Natural killer cell treated with Interleukin-12 subunit alpha and Interleukin-12 subunit beta and Interleukin-15 and Interleukin-18, amount 100 ng/mL, for 72 hours (primary cell): ENCODE measurements at places on chromosomes 3 and 15. TPM values are rescaled to one million over a fixed set of nuclear protein-coding genes. Genes with fewer than 3 reads are reported as not detected.

- H3K4me3 ChIP-seq: no peak overlapping the region
- H3K36me3 ChIP-seq: peaks cover 4% of the 10 kb centered on the region
- no peak for DNase-seq
- H3K27ac ChIP-seq: peak overlapping the region; percentile 9
Observed at GRCh38 chr3:9416139-9416780, 18.8 kb downstream of the SETD5 start.

DNA sequence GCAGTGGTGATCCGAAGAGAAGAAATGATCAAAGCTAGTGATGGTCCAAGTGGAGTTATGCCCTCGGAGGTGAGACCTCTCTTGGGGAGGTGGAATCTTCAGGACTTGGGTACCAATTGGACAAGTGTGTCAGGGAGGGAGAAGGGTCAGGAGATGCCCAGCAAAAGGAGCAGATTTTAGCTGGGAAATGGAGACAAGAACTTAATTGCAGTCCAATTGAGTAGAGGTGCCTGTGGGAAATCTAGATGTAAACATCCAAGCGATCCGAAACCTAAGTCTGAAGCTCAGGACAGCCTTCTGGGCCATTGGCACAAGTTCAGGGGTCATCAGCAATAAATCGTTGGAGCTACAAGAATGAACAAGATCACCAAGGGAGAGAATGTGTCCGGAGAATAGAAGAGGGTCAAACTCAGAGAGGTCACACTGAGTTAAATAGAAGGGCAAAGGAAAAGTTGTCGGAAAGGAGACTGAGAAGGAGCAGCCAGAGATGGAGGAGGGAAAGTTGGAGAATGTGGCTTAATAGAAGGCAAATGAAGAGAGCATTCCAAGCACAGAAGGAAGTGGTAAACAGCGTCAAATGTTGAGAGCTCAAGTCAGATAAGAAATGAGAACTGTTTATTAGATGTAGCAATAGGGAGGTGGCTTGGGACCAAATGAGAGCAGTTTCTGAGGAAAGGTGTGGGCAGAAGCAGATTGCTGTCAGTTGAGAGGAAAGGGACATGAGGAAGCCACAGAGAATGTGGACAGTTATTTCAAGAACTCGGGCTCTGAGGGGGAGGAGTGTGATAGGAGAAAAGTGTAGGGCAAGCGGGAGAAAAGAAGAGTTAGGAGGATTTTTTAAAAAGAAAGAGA is 64.2 kb upstream of the FNDC3B start:
- no peak overlapping the region for H3K4me3 ChIP-seq
- no peak for DNase-seq
- H3K27ac ChIP-seq: no peak overlapping the region
- no peaks in the 10 kb centered on the region for H3K27me3 ChIP-seq
- peaks cover 25% of the 10 kb centered on the region for H3K4me1 ChIP-seq
- H3K36me3 ChIP-seq: no peaks in the 10 kb centered on the region

DNA sequence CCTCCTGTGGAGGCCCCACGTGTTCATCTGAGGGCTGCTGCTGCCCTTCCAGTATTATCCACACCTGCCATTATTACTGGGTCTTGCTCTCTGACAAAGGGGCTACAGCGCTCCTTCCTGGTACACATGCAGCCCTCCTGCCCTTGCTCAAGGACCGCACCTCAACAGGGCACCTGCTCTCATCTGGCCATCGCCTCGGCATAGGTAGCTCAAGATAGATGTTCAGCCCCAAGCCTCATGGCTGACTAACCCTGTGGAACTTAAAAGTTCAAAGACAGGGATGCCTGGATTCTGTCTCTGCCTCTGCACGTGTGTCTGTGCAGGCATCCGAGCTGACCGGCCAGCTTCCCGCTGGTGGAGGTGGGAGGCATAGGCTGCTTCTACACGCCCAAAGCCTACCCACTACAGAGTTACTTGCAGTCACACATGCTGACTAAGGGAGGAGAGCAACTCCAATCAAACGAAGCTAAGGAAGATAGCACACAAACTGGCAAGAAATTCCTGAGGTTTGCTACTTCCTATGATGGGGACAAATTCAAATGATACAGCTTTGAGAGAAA is 152.5 kb upstream of the ATP10A start:
- no peaks in the 10 kb centered on the region for H3K4me1 ChIP-seq
- H3K4me3 ChIP-seq: no peak overlapping the region
- peaks cover 17% of the 10 kb centered on the region for H3K27me3 ChIP-seq
- no peak for DNase-seq
- no peaks in the 10 kb centered on the region for H3K36me3 ChIP-seq

DNA sequence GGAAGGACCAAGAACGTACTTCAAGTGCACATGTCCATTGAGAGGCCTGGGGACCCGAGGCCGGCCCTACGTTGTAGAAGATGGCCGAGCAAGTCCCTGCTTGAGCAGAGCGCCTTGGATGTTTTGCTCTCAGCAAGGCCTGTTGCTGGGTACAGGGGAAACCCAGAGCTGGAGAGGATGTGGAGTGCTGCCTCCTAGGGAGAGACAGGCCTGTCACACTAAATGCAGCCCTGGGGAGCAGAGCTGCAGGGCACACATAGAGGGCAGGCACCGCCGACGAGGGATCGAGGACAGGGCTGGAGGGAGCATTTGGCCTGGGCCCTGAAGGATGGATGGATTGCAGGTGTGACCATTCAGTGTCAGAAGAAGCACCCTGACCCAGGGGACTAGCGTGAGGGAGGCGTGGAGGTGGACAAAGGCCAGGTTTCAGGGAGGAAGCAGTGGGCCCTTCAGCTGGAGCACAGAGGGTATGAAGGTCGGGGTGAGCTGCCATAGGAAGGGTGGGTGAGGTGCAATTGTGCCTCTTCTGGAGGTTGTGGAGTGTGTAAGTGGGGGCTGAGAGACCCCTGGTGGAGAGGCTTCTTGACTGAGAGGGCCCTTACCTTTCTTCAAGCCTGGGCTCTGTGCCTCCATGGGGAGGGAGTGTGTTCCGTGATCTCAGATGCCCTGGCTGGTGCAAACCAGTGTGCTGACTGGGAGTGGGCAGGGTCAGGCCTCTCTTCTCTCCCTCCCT is 142.4 kb downstream of the CHDH start:
- H3K27me3 ChIP-seq: peaks cover 4% of the 10 kb centered on the region
- H3K4me3 ChIP-seq: no peak overlapping the region
- H3K27ac ChIP-seq: no peak overlapping the region
- DNase-seq: no peak

WDR73 gene
- total RNA-seq: 19.7 TPM

- no peaks in the 10 kb centered on the region for H3K4me1 ChIP-seq
- H3K27me3 ChIP-seq: peaks cover 8% of the 10 kb centered on the region
- H3K36me3 ChIP-seq: no peaks in the 10 kb centered on the region
- no peak overlapping the region for H3K27ac ChIP-seq
Observed at GRCh38 chr3:66740260-66740659, 239.4 kb upstream of the LRIG1 start.

ADCY5 gene
- total RNA-seq: not detected

ETV5 gene
- 113 TPM for total RNA-seq

- no peaks in the 10 kb centered on the region for H3K4me1 ChIP-seq
- no peaks in the 10 kb centered on the region for H3K27me3 ChIP-seq
- no peak overlapping the region for H3K4me3 ChIP-seq
- no peaks in the 10 kb centered on the region for H3K36me3 ChIP-seq
- DNase-seq: no peak
Observed at GRCh38 chr3:39843440-39843839, 34.0 kb downstream of the MYRIP start.

DNA sequence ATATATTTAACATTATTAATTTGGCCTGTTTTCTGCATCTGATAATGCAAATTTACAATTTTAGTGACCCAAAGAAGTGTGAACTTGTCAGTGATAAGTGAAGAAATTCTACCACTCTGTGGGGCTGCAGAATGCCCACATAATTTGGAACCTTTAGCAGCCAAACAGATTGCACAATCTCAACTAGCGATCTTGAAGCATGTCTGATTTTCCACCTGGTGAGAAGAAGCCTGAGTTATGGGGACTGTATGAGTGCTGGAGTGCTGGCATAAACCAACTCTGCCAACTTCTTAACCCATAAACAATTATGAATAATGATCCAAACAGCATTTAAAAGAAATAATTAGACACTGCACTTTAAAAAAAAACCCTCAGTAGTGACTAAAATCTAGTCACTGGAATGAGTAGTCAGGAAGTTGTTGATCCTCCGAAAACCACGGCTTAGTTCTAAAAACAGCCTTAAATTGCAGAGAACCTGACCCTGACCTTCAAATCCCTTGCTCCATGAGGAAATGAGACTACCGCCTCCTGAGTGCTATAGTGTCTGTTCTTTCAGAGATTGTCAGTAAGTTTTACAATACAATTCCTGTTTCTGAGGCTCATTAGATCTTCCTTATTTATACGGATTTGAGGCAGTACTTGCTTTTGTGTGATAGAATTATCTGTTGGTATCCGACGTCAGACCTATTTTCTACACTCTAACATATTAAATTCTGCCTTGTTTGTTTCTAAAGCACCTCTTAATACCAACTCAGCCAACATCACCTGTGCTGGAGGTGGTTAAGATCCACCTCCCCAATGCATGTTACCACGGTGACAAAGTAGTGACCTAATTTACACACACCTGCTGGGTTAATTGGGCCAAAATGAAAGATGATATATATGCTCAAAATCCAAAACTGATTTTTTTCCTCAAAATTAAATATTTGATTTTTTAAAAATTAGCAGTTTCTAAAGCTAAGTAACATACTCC is 267.7 kb downstream of the ZBTB20 start:
- H3K27me3 ChIP-seq: no peaks in the 10 kb centered on the region
- DNase-seq: no peak
- peak overlapping the region; percentile 45 for H3K27ac ChIP-seq

- H3K4me3 ChIP-seq: no peak overlapping the region
- H3K27me3 ChIP-seq: no peaks in the 10 kb centered on the region
- no peaks in the 10 kb centered on the region for H3K4me1 ChIP-seq
- no peaks in the 10 kb centered on the region for H3K36me3 ChIP-seq
Observed at GRCh38 chr15:69288531-69289341, 10.0 kb upstream of the PAQR5 start.

DNA sequence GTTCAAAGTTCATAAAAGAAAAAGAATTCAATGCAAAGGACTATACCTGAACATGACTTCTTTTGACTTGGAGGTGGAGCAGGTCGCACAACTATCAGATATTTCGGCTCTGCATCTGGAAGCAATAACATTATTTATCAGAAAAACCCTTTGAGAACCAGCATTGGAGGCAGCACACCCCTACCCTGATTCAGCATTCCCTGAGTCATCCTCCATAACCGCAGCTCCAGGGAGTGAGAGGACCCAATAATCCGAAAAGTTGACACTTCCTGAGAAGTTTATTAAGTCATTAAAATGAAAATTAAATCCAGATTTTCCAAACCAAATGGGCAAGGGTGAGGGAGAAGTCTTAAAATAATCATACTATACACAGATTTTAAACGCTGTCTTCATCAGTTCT is 90.6 kb downstream of the ABI3BP start:
- H3K27ac ChIP-seq: no peak overlapping the region
- H3K4me3 ChIP-seq: no peak overlapping the region
- no peaks in the 10 kb centered on the region for H3K36me3 ChIP-seq
- no peaks in the 10 kb centered on the region for H3K4me1 ChIP-seq
- no peak for DNase-seq

DNA sequence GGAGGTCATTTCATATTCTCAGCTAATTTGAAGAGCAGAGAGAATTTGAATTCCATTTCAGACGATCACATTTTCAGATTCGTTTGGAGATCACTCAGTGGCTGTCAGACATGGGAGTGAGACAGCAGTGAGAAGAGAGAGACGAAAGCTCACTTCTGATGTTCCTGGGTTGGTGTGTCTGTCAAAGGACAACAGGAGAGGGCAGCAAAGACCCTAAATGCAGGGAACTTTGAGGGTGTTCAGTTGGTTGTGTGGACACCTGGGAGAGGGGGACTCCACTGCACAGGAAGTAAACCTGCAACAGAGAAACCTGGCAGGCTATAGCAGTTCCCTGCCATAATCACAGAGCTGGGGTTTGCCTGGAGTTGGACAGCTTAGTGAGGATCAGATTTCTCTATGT is 675.1 kb downstream of the SQOR start:
- no peaks in the 10 kb centered on the region for H3K36me3 ChIP-seq
- no peak overlapping the region for H3K4me3 ChIP-seq
- no peaks in the 10 kb centered on the region for H3K27me3 ChIP-seq
- H3K27ac ChIP-seq: no peak overlapping the region
- DNase-seq: no peak
- H3K4me1 ChIP-seq: no peaks in the 10 kb centered on the region

GNB4 gene
- 7.2 TPM for total RNA-seq

DNA sequence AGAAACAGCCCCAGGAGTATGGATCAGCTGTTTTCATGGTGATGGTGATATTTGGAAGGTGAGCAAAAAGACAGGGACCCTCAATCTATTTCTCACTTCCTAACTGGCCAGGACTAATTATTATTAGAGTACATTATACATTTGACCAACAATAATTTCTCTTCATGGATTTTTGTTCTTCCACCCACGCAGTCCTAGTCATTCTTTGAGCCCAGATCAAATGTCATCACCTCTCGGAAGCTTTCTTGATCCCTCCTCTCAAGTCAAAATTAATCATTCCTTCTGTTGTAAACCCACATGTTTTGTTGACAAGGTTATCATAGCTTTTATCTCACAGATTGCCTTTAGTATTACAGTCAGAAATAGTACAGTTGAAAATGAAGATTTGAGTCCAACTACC is 29.2 kb upstream of the PRICKLE2 start:
- no peak overlapping the region for H3K27ac ChIP-seq
- no peak for DNase-seq
- H3K36me3 ChIP-seq: no peaks in the 10 kb centered on the region
- no peak overlapping the region for H3K4me3 ChIP-seq

DNA sequence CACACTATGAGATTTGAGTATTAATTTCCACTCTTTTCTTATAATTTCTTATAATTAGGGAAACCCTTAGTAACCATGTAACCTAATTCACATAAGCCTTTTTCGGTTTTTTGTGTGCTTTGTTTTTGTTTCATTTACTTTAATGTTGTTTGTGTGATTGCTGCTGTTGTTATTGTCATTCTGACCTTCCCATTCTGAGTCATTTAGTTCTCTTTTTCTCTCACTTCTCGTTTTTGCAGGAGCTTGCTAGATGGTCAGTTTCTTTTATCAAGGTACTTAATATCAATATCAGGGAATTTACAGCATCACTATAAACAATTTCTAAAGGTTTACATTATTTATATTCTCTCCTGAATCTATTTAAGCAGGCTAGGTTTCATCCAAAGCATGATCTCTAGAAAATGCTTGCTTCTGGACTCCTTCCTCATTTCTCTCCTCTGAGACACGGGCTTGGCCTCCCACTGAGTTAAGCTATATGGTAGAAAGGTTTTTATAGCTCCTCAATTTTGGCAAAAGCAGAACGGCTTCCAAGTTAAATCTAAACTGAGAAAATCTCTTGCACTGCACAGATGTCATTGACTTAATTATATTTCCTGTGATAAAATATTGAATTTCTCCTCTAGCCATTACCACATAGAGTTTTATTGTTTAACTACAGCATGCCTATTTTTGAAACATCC is 534.2 kb downstream of the NSUN3 start:
- no peak for DNase-seq
- no peaks in the 10 kb centered on the region for H3K4me1 ChIP-seq
- H3K4me3 ChIP-seq: no peak overlapping the region

DNA sequence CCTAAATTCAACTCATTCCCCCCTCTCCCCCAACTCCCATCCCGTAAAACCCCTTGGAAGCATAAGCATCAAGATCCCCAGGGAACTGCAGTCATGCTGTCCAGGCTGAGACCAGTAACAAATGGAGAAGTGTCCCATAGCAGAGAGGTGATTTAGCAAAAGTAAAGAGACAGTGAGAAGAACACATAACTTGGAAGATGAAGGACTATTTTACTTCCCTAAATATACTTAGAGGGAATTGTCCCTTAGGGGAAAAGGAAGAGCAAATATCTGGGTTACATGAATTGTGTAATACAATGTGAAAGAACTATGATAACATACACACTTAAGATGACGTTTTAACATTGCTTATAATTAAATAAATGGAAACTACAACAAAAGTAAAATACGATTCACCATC is 61.6 kb upstream of the LRRFIP2 start:
- no peaks in the 10 kb centered on the region for H3K4me1 ChIP-seq
- no peaks in the 10 kb centered on the region for H3K36me3 ChIP-seq
- H3K27ac ChIP-seq: no peak overlapping the region
- no peak overlapping the region for H3K4me3 ChIP-seq
- no peaks in the 10 kb centered on the region for H3K27me3 ChIP-seq
